ENCODE measurements at places on chromosomes 5 and 9.

DNA sequence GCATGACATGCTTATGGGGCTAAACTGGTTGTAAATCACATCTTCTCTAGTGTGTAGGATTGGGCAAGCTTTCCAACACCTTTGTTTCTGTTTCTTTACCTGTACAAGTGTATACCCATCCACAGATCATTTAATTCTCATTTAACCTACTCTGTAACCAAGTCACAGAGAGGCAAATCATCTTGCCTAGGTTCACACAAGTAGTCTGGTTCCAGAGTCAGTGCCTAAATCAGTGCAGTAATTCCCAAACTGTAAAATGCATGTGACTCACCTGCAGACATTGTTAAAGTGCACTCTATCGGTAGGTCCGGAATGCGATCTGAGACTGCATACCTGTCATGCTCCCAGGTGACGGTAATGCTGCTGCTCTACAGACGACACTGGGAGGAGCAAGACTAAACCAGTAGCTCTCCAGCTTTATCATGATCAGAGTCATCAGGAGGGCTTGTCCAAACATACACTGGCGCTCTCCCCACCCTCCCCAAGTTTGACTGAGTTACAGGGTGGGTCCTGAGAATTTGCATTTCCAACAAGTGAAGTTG lies 107.9 kb upstream of the FREM1 start:
- peak; percentile 13 for DNase-seq

GRCh38 chr9:2356041-2356790 lies 265.4 kb upstream of the VLDLR start:
- DNase-seq: no peak

GRCh38 chr9:98935071-98935505 lies 8.6 kb upstream of the COL15A1 start:
- DNase-seq: no peak

- DNase-seq: no peak
Observed at GRCh38 chr9:99189887-99190596, 31.7 kb downstream of the ALG2 start.

- no peak for DNase-seq
Observed at GRCh38 chr9:129939431-129939830, 103.6 kb downstream of the FNBP1 start.

DNA sequence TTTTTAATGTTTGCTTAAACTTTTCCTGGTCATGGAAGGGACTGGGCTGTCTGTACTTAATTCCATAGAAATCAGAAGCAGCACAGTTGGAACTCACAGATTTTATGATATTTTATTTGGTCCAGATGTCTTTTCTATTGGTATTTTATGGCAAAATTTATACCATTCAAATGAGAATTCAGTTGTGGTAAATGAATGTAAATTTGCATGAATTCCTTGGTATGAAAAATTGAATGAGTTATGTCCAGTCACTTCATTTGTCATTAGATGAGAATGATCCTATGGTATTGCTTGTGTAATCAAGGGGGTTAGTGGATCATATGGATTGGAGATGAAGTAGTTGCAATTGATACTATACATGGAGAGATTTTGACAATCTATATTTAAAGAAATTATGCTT lies 188.0 kb downstream of the KDM4C start:
- DNase-seq: no peak

- no peak for DNase-seq
Observed at GRCh38 chr5:109329333-109330237, 80.2 kb downstream of the PJA2 start.

DNA sequence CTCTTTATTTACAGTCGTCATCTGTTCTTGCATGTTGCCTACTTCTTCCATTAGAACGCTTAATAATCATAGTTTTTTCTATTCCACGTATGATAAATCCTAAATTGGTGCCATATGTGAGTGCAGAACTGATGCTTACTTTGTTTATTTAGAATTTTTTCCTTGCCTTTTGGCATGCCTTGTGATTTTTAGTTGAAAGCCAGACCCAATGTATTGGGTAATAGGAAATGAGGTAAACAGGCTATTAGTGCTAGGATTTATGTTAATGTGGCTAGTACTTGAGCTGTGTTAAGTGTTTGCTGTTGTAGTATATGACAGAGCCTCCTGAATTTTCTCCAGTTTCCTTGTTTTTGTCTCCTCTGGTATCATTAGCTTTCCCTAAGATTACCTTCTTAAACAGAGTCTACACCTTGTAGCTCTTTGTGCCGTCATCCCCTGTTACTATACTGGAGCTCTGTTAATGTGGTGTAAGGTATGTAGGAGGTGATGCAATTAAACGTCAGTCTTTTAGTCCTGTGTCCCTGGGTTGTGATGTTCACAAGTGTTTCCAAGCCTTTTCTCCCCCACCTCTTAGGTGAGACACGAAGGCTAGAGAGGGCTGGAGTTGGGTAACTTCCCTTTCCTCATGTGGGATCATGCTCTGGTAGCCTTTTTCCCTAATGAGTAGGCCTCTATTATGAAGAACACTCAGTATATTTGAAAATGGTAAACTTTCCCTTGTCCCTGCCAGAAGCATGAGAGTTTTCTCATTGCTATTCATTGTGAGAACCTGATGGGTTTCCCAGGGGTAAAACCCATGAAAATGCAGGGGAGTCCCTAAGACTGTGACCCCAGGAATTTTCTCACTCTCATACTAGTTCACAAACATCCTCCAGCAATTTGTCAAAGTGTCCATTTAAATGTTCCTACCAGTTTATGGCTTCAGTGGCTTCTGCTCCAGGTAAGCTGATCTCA lies 21.2 kb downstream of the SPATA31D3 start:
- DNase-seq: no peak
